ENCODE measurements at places on chromosomes 6 and 20.

- no peak for DNase-seq
These were observed 102.2 kb upstream of the RALGAPA2 start for GRCh38 chr20:20814685-20815084.

DNA sequence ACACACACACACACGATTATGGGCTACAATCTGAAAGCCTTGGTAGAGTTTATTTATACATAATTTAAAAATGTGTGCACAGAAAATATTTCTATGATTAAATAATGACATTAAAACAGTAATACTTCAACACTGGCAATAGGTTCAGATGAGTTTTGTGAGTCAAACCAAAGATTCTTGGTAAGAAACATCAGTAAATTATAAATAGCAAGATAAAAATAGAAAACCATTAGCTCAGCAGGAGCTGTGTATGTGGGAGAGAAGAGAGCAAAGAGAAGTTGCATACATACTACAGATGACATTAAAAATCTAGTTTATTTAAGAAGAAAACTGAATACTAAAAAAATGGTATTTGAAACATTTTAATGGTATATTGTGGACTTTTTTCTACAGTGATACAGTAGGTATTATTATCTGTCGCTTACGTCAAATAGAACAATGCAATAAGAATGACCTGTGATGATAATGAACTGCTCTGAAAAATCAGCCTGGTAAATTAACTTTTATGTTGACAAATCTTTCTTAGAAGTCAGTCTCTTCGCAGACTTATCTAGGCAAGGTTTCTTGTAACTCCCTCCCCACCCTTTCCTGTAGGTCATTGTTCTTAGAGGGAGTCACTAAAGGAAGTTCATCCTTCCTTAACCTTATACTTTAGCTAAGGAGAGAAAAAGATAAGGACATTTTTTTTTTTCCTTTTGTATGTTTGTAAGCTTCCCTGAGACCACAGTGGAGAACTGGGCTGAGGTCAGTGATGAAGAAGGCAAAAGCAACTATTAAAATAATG is 149.3 kb downstream of the GJA1 start:
- peak; percentile 70 for DNase-seq

GRCh38 chr20:33840160-33840559 is 29.0 kb downstream of the CHMP4B start:
- no peak for DNase-seq

DNA sequence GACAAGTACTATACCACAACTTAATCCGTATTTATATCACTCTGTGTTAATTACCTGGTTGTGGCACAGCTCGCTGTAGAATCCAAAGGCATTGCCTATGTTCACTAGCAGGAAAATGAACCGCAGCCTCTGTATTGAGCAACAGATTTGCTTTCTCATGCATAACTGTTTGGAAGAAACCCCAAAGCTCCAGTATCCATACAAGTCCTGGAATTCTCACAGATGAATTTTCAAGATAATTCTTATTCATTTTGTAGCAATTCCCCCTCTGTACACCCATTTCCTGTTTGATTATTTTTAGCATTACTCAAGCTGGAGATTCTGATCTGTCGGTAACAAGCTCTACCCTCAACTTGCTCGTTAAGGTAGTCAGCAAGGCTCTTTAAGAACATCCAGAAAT is 63.5 kb downstream of the STMND1 start:
- no peak for DNase-seq

DNA sequence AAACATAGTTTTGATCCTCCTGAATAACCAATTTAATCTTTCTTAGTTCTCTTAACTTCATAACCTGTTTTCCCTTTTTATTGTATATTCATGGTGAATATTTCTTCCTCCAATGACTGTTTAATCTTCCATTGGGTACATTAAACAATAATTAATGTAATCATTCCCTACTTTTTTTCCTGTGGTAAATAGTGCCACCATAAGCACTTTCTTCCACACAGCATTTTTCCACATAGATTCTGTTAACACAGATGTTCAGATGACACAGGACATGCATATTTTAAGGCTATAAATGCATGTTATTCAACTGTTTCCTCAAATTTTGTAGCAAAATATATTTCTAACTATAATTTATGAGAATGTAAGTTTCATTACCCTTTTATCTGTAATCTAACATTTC is 61.9 kb downstream of the CYP39A1 start:
- DNase-seq: no peak

- DNase-seq: no peak
These were observed 85.1 kb downstream of the EDN3 start for GRCh38 chr20:59385480-59385879.

DNA sequence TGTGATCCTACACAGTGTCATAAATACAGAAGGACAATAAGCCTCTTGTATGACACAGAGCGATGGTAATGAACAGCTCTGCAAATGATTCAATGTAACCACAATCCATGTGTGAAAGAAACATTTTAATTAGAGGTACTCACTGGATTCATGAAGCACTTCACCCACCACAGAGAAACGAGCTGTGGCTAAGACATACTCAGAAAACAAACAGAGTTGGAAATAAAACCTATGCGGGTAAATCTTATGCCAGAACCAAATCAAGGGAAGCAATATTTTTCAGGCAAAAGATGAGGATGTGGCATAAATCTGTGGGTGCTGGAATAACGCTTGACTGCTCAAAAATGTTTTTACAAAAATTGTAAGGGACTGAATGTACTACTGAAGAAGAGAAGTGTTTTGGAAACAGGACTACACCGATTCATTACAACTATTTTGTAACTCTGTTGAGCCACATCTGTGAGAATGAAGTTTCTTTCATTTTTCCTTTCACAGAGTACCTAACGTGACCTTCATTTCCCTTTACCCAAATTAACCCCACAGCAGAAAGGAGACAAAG is 112.1 kb downstream of the WDR27 start:
- peak; percentile 87 for DNase-seq

GRCh38 chr20:34315236-34315635 is 12.1 kb upstream of the AHCY start:
- no peak for DNase-seq

DNA sequence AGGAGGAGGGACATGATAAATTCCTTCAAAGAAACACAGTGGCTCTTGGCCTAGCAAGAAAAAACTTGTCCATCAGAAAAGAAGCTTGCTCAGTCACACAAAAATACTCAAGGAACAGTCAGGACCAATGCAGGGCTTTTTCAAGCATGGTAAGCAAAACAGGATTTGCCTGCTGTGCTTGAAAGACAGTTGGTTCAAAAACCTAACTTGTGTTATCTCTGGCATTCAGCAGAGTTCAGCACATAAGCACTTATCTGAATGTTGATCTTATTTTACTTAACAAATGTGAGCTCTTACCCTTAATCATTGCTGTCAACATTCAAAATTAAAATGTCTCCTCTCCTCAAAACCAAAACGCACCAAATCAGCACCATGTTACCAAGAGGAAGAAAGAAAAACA is 38.3 kb downstream of the ATG5 start:
- no peak for DNase-seq

GRCh38 chr20:34896086-34896621 is 19.7 kb downstream of the ACSS2 start:
- no peak for DNase-seq

DNA sequence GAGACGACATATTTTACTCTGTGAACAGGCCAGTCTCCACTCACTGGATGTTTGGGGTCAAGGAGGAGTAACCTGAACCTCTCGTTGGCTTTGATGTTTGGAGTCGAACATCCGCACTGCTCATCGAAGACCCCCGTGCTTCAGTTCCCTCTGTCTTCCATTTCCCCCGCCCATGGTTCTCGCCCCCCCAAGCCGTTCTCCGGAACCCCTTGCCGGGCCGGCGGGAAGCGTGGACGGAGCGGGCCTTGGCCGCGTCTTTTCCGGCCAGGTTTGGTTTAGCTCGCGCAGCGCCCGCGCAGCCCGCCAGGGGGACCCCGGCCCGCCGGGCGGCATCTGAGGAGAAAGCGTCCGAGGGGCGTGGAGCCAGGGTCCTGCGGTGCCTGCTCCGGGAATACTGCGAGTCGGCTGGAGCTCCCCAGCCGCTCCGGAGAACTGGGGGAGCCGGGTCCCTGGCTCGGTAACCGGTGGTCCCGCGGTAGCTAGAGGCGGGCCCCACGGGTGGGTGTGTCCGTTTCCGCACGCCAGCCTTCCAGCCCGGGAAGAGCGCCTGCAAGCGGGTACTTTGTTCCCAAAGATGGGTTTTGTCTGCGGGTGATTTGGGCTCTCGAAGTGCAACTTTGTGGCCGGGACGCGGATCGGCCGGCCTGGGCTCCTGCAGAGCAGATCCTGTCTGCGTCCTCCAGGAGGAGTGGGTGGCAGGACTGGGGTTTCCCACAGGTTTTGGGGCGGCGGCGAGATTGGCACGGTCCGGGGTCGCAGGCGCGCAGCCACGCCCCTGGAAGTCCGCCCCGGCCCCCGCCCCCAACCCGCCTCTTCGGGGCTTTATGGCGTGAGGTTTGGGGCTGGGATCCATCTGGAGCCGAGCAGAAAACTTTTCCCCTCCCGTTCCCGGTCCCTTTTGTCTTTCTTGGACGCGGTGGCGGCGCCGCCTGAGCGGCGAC is at the start of gene TMEM200A:
TSS of gene TMEM200A (plus strand) at position 852 of the 941 bp plus-strand sequence. CDS start 74,406 bp downstream, outside the sequence.
- peak; percentile 83 for DNase-seq

GRCh38 chr6:133456439-133456838 is 215.3 kb downstream of the EYA4 start:
- no peak for DNase-seq

- DNase-seq: peak; percentile 56
These were observed at the start of gene BFSP1 for GRCh38 chr20:17530716-17531664. Gene BFSP1, minus strand, starts transcription at chr20:17531379. Its CDS starts 50 bp downstream, at chr20:17531329.

GRCh38 chr20:59170406-59171349 is 7.1 kb downstream of the ZNF831 start:
- no peak for DNase-seq

- DNase-seq: no peak
These were observed 91.4 kb downstream of the THBS2 start for GRCh38 chr6:169162249-169162648.

GRCh38 chr20:51116765-51117686 is 94.1 kb upstream of the KCNG1 start:
- no peak for DNase-seq

DNA sequence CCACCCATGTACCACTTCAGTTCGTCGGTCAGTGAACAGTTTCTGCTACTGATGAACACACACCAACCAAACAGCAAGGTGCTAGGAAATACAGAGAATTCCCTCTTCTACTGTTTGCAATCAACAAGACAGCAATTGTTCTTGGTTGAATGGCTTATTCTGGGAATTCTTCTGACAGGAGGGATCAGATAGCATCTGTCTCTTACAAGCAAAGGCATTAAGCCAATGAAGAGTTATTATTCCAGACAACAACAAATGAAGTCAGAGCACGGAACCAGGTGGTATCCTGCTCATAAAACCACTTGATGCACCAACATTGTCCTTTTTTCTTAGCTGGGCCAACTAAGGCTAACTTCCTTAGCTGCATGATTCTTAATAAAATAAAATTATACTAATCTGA is 37.8 kb downstream of the PTPRK start:
- DNase-seq: no peak

DNA sequence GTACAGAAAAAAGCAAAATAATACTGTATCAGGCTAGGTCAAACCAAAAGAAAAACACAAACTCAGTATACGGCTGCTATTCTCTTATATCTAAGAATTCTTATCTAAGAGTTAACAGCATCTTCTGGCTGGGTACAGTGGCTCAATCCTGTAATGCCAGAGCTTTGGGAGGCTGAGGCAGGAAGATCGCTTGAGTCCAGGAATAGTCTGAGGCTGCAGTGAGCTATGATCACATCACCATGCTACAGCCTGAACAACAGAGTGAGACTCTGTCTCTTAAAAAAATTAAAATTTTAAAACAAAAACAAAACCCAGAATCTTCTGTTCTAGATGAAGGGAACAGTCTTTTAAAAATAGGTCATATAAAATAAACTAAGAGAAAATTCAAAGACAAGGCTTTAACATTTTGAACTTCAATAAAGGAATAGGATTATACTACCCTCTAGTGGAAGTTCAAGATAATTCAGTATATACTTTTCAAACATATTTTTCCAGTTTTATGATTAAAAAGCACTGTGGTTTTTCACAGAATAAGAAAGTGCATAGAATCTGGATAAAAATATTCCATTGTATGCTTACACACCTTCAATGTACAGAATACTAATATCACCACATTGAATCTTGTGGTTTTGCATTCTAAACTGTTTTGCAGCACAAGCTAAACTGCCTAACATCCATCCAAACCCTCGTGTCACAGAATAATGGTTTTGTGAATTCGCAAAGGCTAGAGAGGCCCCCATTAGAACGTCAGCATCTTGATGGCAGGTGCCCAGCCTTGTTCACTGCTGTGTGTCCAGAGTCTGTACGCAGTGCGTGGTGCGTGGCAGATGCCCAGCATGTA is 39.3 kb downstream of the DTNBP1 start:
- DNase-seq: peak; percentile 50

- DNase-seq: no peak
These were observed 21.0 kb downstream of the C6orf89 start for GRCh38 chr6:36906539-36907325.

DNA sequence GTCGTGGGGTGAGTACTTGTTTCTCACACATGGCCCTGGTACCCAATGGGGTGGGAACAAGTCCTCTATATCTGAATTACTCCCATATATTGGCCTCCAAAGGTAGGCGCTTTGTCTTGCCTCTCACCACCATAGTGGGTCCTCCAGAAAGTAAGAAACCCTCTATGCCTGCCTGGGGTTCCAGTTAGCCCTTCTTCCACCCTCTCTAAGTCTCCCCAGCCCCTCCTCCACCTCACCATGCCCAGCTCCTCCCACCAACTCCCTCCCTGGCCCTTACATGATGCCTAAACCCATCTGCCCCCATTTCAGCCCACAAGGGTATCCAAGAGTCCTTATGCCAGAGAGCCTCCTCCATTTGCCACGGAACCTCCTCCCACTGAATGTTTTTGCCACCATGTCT is 884 bp downstream of the TSPO2 start:
- no peak for DNase-seq

GRCh38 chr20:7893014-7893730 is 47.1 kb downstream of the HAO1 start:
- no peak for DNase-seq

DNA sequence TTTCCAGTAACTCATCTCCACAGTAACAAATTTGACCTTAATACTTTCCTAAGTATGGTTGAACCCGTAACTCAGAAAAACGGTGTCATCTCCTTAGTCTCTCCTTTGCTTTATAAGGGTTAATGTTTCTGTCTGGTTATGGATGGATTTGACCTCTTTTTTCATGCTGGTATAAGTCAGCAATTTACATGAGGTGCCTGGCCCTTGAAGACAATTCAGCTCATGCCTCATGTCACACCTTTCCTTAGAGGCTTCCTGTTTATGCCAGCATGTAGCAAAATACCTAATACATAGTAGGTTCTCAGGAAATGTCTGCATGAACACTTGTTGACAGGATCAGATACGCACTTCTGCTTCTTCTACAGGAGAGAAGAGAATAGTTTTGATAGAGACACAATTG is 37.7 kb upstream of the C20orf144 start:
- no peak for DNase-seq

DNA sequence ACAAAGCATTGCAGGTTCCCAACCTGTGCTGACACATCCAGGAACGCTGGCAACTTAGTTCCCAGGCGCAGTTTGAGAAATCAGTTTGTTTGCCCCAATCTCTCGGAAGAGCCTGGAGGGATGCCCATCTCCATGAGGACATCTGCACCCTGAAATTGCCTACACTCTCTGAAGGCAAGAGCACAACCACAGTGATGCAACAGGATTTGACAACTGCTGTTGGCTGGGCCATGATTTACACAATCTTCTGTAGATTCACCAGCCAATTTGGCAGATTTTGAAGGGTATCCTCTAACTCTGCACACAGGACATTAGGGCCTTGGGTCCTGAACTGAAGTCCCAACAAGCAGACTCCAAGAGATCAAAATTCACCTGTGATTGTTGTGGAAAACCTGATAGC is 3.4 kb downstream of the APMAP start:
- no peak for DNase-seq

Data from astrocyte of the spinal cord (primary cell).